NCI-H446 (cell line): ENCODE measurements at places on chromosomes 2 and 18.
A peak's percentile ranks its signal among the peaks of the same experiment; 100 is the strongest.

- DNase-seq: peak; percentile 88
Observed at GRCh38 chr2:48249025-48249424, 280.9 kb upstream of the STON1 start.

- DNase-seq: no peak
Observed at GRCh38 chr2:196205881-196206435, 34.6 kb upstream of the STK17B start.

GRCh38 chr18:11946756-11947155, 34.6 kb upstream of the IMPA2 start:
- DNase-seq: no peak

GRCh38 chr2:207239754-207240494, 74.2 kb upstream of the KLF7 start:
- no peak for DNase-seq

DNA sequence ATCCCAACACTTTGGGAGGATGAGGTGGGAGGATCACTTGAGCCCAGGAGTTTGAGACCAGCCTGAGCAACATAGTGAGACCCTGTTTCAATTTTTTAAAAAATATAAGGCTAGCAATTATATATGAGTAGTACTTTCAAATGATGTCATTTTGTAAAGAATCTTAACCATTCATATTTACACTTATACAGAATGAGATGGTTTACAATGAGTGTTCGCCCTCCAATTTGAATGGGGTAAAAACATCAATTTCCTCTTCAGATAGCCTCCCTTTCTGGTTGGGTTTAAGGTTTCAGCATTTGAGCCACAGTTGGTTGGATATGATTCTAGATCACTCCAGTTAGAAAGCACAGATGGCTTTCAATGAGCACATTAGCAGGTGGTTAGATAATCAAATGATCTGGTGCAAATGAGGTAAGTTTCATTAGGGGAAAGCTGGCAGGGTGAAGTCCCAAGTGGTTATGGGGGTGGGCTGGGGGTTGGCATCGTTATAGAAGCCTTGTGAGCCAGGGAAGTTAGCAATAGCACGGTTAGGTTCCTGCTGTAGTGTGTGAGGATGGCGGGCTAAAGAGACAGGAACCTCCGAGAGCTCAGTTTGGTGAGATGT, 63.9 kb downstream of the TRPM8 start:
- peak; percentile 58 for DNase-seq

DNA sequence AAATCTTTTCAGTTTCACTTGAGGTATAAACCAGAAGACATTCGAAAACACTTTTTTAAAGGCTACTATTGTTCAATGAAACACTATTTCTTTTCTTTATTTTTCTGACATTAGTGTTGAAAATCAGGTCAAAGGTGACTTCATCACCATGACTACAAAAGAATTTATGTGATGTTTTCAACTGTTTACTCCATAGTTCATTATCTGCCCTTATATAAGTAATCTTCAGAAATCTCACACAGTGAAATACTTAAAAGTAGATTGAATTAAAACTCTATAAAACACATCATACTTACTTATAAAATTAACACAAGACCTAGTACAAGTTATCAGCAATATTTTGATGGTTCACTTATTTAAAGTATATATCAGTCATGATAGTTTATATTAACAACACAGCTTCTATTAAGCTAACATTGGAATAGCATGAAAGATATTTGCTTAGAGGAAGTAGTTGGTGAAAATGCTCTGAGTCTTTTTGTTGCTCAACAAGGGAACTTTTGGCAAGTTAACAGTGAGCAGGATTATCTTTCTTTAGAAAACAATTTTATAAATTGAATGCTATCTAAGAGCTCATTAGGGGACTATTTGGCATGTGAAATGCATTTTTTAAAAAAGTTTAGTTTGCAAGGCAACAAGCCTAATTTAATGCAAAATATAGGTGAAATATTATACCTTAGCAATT, 60.8 kb downstream of the MC4R start:
- no peak for DNase-seq

- DNase-seq: no peak
Observed at GRCh38 chr2:219282943-219283581, 3.9 kb downstream of the DNAJB2 start.

GRCh38 chr2:172326211-172326509, 101.2 kb upstream of the ITGA6 start:
- no peak for DNase-seq

DNA sequence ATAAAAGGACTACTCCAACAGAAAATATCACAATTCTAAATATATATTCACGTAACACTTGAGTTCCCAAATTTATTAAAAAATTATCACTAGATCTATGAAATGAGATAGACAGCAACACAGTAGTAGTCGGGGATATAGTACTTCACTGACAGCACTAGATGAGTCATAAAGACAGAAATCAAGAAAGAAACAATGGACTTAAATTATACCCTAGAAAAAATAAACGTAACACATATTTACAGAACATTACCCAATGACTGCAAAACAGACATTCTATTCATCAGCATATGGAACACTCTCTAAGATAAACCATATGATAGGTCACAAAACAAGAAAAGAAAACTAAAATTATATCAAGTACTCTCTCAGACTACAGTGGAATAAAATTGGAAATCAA, 429.4 kb downstream of the MBD2 start:
- no peak for DNase-seq

DNA sequence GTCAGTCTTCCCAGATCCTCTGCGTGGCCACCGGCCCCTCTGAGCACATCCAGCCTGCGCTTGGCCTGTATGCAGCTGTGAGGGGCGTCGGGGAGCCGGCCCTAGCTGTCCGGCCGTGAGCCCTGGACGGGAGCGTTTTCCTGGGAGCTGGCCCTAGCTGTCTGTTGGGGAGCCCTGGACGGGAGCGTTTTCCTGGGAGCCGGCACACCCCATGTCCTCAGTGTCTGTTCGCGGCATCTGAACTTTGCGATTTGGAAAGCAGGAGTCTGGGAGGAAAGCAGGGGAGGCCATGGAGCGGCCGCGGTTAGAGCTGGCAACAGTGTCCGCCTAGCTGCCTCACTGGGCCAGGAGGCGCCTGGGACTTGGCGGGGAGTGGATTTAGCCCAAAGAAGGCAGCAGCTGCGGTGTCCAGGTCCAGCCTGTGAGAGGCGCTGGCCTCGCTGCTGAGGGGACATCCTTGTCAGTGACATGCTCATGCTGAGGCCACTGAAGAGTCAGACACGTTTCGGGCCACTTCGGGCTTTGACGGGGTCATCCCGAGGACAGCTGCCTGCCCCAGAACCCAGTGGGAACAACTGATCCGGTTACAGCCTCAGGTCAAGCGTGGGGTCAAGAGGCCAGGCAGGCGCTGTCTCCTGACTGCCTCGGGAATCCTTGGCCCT, 75.8 kb downstream of the KCNG2 start:
- DNase-seq: no peak
